ENCODE measurements at places on chromosomes 5 and 9.

- DNase-seq: no peak
These were observed 7.8 kb upstream of the NDUFB6 start for GRCh38 chr9:32580631-32581300.

- DNase-seq: no peak
These were observed 136.1 kb upstream of the RAPGEF1 start for GRCh38 chr9:131875828-131876485.

- DNase-seq: no peak
These were observed 17.0 kb downstream of the DMAC1 start for GRCh38 chr9:7782400-7783120.

DNA sequence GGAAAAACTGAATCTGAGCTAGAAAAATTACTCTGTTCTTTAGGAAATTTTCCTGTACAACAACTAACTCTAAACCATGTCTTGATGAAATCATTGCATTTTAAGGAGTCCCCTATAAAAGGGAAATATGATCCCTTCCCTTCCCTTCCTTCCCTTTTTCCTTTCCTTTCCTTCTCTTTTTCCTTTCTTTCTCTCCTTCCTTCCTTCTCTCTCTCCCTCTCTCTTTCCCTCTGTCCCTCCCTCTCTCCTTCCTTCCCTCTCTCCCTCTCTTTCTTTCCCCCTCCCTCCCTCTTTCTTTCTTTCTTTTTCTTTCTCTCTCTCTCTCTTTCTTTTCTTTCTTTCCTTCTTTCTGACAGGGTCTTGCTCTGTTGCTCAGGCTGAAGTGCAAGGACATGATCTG, 42.2 kb upstream of the MYO10 start:
- DNase-seq: no peak

- DNase-seq: no peak
These were observed 15.0 kb downstream of the FBXO38 start for GRCh38 chr5:148398698-148399121.
